ENCODE measurements at places on chromosomes 1 and 21.

DNA sequence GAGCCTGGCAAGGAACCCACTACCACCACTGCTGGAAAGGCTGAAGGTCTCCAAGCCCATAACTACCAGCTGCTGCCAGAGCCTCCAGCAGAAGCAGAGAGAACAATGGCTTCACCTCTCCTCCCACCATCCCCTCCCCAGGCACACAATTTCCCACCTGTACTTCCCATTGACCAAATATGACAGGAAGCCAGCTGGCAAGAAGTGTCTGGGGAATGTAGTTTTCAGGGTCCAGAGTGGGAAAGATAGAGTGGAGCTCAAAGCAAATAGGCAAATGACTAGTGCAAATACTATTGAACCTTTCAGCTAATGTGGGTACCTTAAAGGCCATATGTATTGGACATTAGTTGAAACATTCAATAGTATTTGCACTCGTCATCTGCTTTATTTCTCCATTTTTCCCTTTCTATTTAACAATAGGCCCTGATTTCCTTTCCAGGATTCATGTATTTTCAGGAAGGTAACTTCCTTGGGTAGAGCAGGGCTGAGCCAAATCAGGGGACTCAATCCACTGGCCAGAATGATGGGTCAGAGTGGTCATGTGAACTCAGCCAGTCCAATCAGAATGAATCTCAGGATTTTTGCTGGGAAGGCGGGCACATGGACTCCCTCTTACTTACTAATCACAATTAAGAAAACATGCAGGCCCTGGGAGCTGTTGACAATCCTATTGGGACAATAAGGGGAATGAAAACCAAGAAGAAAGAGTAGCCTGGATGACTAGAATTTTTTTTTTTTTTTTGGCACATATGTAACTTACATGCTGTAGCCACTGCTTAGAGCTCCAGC lies 12.1 kb upstream of the NFYC start:
- no peak for DNase-seq

DNA sequence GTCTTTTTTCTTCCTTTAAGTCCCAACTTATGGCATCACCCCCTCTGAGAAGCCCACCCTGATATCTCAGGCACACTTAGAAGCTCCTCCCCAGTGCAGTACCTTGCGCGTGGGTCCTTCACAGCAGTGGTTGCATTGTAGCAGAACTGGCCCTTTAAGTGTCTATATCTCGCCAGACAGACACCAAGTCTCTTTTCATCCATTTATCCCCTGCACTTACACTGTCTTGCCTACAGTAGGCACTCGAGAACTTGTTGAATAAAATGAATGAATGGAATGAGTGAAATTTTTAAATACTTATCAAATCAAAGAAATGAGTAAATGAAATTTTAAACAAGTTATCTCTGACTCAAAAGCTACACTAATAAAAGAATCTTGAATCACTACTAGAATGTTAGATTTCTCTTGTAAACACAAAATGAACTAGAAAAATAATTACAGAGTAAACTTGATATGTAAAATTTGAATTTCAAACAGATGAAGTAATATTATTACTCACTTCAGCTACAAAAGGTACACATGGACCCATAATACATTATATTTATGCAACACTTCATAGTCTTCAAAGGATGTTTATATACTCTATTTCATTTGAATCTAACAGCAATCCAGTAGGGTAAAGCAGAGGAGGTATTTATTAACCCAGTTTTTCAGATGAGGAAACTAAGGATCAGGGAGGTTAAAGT lies 54.7 kb upstream of the MAN1A2 start:
- no peak for DNase-seq

GRCh38 chr1:178209935-178210334 lies 116.0 kb downstream of the RASAL2 start:
- DNase-seq = no peak

DNA sequence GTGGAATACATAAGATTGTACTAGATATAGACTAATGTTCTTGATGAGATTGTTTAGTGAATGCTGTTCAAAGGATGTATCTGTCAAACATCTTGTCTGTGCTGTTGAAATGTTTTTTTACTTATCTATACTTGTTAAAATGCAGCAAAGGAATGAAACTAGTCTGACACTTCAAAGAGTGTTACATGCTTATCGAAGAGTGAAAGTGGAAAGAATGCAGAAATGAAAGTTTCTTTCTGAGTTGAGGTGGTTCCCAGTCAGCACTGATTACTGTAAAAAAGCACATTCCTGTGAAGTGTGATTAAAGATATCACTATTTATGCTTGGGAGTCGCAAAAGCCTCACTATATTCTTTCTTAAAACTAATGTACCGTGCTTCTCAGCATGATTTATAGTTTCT lies 1225.2 kb downstream of the NCAM2 start:
- DNase-seq = no peak

- DNase-seq = no peak
Measured at GRCh38 chr1:145782272-145783099, 41.4 kb downstream of the RNF115 start.

- no peak for DNase-seq
Measured at GRCh38 chr1:17441265-17441992, 2.0 kb upstream of the RCC2 start.

DNA sequence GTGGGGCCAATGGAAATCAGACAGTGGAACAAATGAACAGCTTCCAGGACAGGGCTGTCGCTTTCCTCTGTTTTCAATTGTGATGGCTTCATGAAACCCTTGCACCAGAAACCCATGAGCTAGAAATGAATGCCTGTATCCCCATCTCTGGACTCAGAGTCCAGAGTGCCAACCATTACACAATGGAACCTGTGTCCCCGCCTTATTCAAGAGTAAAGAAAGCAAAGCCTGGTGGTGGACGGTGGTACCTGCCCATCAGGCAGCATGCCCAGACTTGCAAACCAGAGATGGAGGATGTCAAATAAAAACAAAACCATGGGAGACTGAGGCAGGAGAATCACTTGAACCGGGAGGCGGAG lies 4.4 kb upstream of the CAPN2 start:
- DNase-seq = no peak

- DNase-seq = no peak
Measured at GRCh38 chr1:6794164-6794563, 8.9 kb downstream of the CAMTA1 start.

- no peak for DNase-seq
Measured at GRCh38 chr1:232463225-232463624, 166.7 kb downstream of the SIPA1L2 start.

DNA sequence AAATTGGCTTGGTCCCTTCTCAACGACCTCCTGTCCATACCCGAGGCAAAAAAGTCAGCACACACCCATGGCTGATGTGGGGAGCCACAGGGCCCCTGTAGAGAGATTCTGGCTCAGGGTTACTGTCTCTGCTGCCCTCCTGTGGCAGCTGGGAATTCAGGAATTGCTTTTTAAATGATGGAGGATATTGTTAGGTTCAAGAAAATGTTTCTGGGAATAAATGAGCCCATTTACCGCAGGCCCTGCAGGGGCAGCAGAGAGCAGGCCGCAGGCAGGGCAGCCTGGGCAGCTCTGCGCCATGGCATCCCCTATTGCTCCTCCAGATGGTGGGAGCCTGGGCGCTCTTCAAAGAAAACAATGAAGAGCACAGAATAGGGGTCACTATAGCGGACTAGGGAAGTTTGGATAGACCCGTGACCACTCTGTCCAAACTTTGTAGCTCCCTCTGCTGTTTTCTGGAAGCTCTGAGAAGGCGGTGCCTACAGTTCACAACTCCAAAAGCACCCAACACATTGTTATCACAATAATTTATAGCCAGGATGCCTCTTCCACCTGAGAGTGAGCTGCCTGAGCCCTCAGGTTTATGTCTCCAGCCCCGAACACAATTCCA lies 201.1 kb downstream of the BACH1 start:
- no peak for DNase-seq

DNA sequence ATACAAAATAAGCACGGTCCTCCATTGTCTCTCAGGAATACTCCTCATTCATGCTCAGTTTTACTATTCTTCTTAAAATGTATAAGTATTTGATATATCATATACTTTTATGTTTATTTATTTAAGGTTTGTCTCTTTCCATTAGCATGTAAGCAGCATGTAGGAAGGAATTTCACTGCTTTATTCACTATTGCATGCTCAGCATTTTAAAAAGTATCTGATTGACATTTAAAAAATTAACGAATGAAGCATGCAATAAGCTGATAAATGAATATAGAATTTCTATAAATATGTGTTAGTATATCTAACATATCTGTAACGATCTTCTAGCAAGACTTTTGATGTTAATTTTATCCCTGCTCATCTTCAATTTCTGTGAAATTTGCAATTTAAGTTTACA lies 402.7 kb upstream of the BRINP3 start:
- no peak for DNase-seq

- DNase-seq = no peak
Measured at GRCh38 chr1:57254022-57254421, 169.8 kb downstream of the DAB1 start.

GRCh38 chr1:171372418-171373084 lies 58.6 kb downstream of the FMO4 start:
- DNase-seq = no peak

GRCh38 chr1:25675729-25676476 lies 59.3 kb downstream of the MAN1C1 start:
- peak; percentile 68 for DNase-seq

- no peak for DNase-seq
Measured at GRCh38 chr1:208351838-208352237, 107.7 kb upstream of the PLXNA2 start.

GRCh38 chr1:196056966-196057365 lies 551.3 kb downstream of the KCNT2 start:
- DNase-seq = no peak

DNA sequence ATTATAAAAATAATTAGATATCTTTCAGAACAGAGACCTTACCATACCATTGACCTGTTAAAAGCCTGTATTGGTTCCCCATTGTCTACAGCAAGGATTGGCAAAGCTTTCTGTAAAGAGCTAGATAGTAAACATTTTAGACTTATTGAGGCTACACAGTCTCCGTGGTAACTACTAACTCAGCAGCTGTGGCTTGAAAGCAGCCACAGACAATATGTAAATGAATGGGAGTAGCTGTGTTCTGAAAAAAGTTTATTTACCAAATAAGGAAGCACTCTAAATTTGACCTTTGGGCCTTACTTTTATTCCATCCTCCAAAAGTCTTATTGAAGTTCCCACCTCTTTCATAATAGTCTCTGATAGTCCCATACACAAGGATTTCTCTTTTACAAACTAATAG lies 39.7 kb downstream of the NUP210L start:
- DNase-seq = no peak

Measured in stimulated activated CD8-positive, alpha-beta memory T cell treated with anti-CD3 and anti-CD28 coated beads, Interleukin-7, amount 100 ng/mL, for 4 hours (primary cell).